ENCODE measurements at places on chromosomes 5 and 9.

GRCh38 chr9:16039988-16040761, 487.3 kb downstream of the CCDC171 start:
- DNase-seq, result no peak

- no peak for DNase-seq
Observed at GRCh38 chr5:52746539-52746938, 41.2 kb upstream of the ITGA1 start.

DNA sequence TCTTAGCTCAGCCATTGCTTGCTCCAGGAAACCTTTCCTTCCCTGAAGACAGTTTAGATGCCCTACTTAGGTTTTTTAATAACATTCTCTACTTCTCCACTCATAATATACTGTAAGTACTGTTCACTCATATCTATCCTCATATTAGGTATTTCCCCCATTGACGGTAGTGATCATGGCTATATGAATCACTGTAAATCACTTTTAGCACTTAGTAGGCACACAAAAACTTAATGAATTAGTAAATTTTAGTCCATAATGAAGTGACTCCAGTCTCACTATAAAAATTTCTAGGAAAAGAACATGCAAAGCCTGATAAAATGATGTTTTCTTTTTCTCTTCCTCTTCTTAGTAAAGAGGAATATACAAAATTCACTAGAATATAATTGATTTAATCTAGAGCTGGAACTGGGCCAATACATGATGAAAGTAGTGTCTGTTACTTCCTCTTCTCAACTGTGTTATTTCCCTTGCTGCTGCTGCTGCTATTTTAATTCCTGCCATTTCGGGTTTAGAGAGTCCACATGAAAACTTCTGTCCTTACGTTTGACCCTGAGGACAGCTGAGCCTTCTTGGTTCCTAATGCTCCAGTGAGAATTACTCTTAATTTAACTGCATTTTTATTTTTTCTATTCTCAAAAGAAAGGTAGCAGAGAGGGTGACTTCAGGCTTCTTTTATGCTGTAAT, 73.5 kb downstream of the LNPEP start:
- DNase-seq, result no peak

GRCh38 chr9:134206311-134207300, 42.2 kb upstream of the RNU6ATAC start:
- DNase-seq, result no peak

DNA sequence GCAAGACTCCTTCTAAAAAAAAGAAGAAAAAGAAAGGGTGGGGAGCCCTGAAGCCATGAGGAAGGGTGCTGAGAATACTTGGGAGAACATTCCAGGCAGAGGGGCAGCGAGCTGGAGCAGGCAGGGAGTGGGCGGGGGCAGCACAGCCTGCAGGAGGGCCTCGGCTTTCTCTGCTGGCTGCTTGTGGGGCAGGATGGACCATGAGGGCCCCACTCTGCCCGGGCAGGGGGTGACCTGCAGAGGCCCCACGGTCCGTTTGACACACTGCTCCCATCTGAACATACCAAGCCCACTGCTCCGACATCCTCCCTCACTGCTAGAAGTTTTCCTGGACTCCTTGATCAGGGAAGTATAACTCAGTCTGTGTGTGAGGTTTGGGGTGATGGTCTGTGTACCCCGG, 11.7 kb upstream of the NUP214 start:
- DNase-seq, result no peak
